ENCODE measurements at places on chromosomes 7 and 10. TPM values are rescaled to one million over a fixed set of nuclear protein-coding genes. Genes with fewer than 3 reads are reported as not detected.

The COL26A1 gene
- total RNA-seq: not detected

DNA sequence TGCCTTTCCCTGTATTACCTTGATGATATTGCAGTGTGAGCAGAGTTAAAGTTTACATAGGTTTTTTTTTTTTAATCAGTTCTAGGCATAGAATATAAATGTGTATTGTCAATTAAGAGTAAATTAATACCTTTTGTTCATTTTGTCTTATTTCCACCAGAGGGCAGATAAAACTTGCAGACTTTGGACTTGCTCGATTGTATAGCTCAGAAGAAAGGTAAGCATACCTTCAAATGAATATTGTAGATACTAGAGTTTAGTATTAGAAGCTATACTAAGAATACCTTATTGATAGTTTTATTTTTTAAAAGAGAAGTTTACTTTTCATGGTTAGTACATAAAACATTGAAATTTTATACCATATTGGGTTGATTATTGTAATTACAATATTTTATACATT, 86.8 kb downstream of the MPLKIP start:
- DNase-seq: no peak

The IQUB gene
- 0.85 TPM for total RNA-seq

DNA sequence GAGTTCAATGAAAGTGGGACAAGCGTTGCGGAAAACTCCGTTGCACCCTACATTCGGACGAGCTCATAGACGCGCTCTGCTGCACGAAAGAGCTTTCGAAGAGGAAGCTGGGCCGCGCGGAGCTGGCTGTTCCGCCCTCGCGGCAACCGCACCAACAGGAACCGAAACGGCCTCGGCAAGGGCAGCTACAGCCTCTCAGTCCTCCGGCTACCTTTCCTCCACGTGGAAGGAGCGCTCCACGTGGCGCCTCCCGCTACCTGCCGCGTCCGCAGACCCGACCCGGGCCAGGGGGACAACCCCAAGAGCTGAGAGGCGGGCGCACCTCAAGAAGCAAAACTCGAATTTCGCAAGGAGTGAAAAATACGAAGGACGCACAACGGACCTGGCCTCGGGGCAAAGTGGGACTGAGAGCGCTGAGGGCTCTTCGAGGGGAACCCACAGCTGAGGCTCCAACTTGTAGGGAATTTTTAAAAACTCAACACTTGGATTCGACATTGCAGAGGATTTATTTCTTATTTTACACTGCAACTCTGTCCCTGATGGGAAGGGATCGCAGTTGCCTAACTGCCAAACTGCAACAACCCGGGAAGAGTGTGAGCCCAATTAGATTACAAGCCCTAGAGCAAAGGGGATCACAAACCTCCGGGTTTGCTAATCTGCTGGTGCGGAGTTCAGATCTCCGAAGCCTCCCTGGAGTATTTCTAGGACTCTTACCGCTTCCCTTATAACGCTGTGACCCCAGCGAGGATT, 1.4 kb downstream of the HPSE2 start:
- peak; percentile 64 for DNase-seq

The KCNH2 gene
- 128 TPM for total RNA-seq

- no peak for DNase-seq
Observed at GRCh38 chr10:60870803-60871202, 73.2 kb downstream of the RHOBTB1 start.

DNA sequence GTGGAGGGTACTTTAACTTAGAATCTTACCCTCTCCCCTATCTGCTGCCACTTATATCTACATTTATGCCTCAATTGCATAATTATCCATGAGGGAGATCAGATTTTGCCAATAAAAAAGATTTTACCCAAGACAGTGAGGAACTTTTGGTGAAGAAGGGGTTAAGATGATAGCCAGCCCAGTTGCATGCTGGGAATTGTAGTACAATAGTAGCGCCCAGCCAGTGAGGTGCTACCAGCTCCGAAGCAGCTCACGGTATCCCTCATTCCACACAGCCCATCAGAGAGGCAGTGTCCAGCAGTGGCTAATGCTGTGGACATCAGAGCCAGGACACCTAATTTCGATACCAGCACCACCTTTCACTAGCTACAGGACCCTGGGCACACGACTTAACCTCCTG, 5.9 kb upstream of the LGI1 start:
- no peak for DNase-seq

- no peak for DNase-seq
Observed at GRCh38 chr10:126770809-126771208, 100.3 kb upstream of the C10orf90 start.

- DNase-seq: no peak
Observed at GRCh38 chr10:50619882-50620281, 3.9 kb downstream of the SGMS1 start.

The LIPK gene
- total RNA-seq: not detected

DNA sequence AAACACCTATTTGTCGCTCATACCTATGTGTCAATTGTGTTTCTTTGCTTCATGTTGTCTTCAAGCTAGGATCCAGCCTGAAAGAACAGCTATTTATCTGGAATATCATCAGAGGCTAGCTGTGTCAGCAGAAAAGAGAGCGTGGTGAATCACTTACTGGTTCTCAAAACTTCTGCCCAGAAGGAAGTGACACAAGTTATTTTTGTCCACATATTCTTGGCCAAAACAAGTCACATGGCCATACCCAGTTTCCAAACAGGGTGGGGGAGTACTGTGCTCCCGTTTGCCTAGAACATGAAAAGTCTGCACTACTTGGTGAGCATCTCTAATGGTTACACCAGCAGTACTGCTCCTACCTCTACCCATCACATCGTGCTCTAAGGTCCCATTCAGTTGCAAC, 160.9 kb upstream of the CSTF2T start:
- peak; percentile 78 for DNase-seq

DNA sequence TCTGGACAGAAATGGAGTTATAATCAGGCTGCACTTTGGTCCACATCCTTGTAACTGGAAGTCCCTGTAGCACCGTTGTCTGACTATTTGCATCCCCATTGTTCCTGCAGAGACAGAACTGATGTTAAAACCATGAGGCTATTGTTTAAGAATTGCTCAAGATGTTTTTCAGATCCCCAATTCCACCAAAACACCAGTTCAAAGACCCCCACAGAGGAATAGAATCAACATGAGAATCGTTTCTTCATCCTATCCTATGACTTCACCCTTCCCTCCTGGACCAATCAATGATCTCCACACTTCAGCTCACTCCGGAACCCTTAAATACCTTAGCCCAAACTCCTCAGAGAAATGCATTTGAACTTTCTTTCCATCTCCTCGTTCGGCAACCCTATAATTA, 57.1 kb upstream of the GRID1 start:
- DNase-seq: no peak

- no peak for DNase-seq
Observed at GRCh38 chr10:21445163-21445562, 80.3 kb downstream of the SKIDA1 start.

- DNase-seq: no peak
Observed at GRCh38 chr7:26490640-26491624, 199.3 kb downstream of the SNX10 start.

- no peak for DNase-seq
Observed at GRCh38 chr7:65902306-65902705, 29.4 kb downstream of the VKORC1L1 start.

The PSD gene
- total RNA-seq: 2.2 TPM

The OPN1SW gene
- not detected for total RNA-seq

GRCh38 chr7:52410032-52410431, 625.4 kb upstream of the POM121L12 start:
- no peak for DNase-seq

DNA sequence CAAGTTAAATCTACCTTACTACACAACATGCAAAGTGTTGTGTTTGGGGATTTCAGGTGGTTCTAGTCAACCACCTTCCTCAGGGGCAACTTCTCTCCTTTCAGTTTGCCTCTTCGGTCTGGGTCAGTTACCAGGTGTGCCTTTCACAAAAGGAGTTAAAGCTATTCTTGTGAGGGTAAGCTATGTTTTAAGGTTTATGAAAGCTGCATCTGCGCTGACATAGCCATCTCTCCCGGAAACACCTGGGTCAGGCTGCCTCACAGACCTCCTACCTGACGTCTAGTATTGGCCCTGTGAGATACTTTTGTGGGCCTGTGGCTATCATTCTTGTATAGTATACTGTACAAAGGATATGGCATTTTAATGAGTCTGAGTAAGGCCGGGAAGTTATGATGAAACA, 67.7 kb upstream of the ITGA8 start:
- no peak for DNase-seq
